IPS DF 6.9 (cell line): ENCODE measurements at places on chromosomes 7 and 10.
A peak's percentile ranks its signal among the peaks of the same experiment; 100 is the strongest.

DNA sequence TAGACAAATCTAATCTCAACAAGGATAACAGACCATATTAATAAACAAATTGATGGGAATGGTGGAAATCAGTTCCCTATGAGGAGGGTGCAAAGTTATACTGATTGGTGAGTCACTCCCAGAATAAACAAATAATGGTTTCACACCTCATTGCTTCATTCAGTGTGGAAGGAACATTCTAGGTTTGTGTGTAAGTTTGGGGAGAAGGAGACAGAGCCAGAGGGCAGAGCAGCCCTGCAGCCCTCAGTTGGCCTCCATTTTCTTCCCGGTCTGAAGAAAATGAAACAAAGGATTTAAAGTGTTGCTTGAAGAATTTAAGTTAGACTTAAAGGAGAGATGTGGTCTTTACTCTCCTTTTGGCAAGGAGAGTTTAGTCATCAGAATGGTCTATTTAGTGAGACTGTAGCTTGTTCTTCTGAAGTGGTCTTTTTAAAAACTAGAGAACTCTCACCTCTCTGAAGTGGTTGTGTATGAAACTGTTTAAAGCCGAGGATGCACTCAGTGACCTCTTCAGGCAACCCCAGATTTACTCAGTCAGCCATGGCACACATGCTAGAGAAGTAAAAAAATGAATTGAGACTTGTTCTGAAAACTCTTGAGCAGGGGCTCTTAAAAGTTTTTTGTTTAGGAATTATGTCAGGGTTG is 27.2 kb downstream of the IKZF1 start:
- DNase-seq: no peak

GRCh38 chr7:44068054-44068453 is 2.7 kb upstream of the PGAM2 start:
- DNase-seq: no peak

DNA sequence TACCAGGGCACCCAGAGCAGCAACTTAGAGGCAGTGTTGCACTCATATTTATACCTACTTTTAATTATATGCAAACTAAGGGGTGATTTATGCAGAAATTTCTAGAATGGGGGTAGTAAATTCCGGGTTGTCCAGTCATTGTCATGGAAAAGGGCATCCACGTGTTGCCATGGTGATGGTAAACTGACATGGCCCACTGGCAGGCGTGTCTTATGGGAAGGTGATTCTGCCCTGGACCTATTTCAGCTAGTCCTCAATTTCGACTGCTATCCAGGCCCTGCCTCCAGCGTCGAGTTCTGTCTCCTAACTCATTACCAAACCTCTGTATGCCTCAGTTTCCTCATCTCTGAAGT is 12.8 kb downstream of the SNX8 start:
- DNase-seq: peak; percentile 55

DNA sequence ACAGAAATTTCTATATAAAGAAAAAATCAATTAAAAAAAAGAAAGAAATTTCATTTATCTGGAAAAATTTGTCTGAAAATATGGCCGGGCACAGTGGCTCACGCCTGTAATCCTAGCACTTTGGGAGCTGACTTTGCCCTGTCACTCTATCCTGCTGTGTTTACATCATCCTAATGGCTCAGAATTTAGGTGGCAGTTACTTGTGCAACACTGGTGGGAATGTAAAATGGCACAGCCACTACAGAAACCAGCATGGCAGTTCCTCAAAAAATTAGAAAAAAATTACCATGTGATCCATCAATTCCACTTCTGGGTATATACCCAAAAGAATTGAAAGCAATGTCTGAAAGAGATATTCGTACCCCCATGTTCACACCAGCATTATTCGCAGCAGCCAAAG is 405.2 kb upstream of the AUTS2 start:
- DNase-seq: no peak

- no peak for DNase-seq
Observed at GRCh38 chr7:11297764-11298163, 324.1 kb downstream of the PHF14 start.

DNA sequence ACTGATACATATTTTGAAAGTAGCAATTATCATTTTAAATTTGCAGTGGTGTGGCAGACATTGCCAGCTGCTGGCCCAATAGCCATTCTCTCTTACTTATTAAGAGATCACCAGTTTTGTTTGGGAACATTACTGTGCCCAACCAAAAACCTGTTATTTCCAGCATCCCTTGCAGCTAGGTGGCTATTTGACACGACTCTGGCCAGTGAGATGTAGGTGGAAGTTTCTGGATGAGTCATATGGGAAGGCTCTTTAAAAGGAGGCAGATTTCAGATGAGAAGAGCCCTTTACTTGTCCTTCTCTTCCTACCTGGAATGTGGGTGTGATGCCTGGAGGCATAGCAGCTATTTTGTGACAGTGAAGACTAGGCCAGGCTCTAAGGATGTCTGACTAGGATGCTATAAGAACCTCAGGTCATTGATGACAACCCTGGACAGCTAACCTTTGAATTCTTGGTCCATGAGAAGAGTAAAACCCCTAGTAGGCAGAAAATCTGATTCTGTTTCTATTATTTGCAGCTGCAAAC is 77.9 kb downstream of the CARD11 start:
- DNase-seq: no peak

GRCh38 chr7:96236198-96237039 is 85.5 kb downstream of the SLC25A13 start:
- DNase-seq: no peak

GRCh38 chr10:82319562-82319961 is 444.6 kb downstream of the NRG3 start:
- DNase-seq: no peak

GRCh38 chr7:2843711-2844152 is 376 bp downstream of the GNA12 start:
- no peak for DNase-seq

DNA sequence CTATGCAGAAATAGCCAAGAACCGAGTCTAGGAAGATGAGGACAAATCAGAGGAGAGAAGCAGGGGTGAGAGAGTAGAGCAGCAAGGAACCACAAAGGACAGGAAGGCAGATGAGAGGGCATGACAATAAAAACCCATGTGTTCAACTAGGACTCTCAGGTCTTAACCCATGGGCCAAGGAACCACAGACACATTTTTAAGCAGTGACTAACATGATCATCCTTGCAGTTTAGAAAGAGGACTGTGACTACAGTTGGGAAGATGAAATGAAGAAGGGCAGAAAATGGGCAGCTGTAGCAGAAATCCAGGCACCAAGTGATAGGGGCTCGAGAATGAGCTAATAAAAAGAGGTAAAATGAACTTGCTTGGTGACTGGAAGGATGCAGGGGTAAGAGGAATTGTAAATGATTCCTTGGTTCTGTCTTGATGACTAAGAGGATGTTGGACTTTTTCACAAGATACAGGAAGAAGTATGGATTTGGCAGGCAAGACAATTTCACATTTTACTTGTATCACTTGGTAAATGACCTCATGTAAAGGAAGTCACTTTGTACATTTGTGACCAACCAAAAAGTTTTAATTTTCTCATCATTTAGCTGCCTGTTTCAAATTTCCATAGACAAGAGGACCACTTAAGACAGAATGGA is 22.8 kb downstream of the SGMS1 start:
- no peak for DNase-seq

DNA sequence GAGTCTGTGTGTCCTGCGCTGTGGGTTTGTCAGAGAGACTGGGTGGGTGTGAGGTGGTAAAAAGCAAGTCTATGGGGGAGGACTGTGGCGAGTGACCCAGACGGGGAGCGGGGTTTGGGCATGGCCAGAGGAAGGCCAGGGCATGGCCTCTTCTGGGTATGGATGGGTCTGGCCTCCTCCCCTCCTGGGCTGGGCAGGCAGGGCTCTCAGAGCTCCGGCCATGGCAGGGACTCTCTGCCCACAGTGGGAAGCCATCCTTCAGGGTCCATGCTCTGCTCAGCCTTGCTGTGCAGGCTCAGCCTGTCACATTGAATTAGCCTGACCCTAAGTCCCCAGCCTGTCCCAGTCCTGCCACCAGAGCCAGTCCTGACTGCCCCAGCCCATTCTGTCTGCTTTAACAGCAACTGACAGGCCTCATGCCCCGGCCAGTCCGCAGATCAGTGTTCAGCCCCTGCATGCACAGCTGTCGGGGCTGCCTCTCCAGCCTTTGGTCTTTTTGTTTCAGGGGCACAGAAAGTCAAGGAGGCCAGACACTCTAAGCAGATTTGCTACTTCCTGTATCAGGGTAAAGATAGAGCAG is 7.9 kb downstream of the ANTXRL start:
- no peak for DNase-seq

DNA sequence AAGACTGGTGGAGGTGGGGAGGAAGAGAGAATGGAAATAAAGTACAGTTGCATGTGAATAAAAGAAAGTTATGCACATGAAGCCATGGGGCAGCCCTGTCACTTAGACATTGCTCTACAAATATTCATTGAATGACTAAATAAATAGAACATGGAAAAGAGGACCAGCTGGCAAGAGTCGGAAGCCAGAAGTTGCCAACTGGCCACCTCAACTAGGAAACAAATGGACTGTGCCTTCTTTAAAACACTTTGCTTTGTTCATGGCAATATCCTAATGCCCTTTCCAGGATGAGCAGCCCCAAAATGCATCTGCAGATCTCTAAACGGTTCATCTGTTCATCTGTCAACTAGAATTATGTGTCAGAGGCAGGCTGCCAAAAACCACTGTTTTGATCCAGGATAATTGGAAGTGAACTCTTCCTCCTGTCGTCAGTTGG is 157.3 kb downstream of the NOC3L start:
- DNase-seq: no peak

GRCh38 chr10:90193240-90193985 is 492.0 kb downstream of the KIF20B start:
- DNase-seq: no peak

DNA sequence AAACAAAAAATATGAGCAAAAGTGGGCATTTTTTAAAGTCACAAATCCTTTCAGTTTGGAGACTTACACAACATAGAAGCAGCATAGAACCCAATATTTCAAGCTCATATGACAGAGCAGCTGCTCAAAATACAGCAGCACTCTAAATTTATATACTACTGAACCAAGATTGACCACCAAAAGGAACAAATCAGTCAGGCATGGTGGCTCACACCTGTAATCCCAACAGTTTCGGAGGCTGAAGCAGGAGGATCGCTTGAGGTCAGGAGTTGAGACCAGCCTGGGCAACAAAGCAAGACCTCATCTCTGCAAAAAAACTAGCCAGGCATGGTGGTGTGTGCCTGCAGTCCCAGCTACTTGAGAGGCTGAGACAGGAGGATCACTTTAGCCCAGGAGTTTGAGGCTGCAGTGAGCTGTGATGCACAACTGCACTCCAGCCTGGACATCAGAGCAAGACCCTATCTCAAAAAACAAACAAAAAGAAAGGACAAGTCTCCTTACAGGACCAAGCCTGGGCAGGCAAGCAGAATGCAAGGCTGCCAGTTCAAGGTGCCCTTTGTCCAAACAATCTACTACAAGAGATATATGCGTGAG is 40.0 kb downstream of the PARD3 start:
- DNase-seq: no peak

DNA sequence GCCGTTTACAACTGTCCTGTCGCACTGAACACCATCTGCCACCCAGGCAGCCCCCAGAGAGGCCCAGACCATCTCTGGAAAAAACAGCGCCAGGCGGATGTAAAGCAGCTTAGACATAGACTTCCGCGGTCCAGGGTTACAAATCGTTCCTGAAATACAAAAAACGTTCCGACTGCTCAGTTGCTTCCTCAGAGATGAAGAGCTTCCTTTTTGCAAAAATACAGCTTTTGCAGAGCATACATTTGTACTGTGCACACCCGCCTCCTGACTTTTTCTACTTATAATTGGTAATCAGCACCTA is 11.4 kb downstream of the DAGLB start:
- DNase-seq: no peak

- DNase-seq: no peak
Observed at GRCh38 chr10:108755646-108756045, 1167.7 kb downstream of the XPNPEP1 start.

DNA sequence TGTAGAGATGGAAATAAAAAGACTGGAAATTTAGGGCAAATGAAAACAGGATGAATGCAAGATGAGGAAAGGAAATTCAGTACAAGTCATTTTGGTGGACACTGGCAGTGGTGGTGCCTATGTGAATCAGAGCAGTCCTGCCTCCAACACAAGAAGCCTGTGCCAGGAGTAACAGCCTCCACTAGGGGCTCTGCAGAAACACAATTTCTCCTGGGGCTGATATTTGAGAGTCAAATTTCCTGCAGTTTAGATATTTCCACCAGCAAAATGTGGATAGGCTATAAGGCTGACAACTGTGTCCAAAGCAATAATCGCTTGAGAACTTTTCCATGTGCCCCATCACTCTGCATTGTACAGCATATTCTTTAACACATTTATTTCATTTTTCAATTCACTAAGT is 4.7 kb upstream of the PLXDC2 start:
- no peak for DNase-seq

DNA sequence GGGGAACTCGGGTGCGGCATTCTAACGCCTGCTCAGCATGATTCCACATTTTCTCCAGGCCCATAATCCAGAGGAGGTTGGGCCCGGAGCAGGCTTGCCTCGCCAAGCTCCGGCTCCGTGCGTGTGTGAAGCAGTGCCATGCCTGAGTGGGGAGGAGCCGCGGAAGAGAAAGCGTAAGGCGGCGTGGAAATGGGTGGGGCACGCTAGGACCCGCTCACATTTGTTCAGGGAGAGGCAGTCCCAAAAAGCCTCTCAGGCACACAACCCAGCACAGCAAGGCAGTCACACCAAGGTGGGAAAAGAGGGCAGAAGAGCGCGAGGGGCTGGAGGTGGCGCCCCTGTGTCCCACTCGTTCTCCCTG is 695 bp upstream of the VDAC2 start:
- no peak for DNase-seq

GRCh38 chr7:6567886-6568285 is 9.4 kb upstream of the ZDHHC4 start:
- DNase-seq: no peak

DNA sequence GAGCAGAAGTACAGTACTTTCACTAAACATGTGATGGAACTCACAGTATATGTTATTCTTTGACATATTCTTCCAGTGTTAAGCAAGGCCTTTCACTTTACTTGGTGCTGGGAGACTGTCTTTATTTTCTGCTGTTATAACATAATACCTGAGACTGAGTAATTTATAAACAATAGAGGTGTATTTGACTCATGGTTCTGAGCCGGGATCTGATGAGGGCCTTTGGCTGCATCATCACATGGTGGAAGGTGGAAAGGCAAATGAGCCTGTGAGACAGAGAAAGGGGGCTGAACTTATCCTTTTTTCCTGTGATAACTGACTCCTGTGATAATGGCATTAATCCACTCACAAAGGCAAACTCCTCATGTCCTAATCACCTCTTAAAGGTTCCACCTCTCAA is 1.4 kb downstream of the SUPV3L1 start:
- no peak for DNase-seq

GRCh38 chr7:83921271-83921940 is 272.5 kb upstream of the SEMA3E start:
- no peak for DNase-seq

DNA sequence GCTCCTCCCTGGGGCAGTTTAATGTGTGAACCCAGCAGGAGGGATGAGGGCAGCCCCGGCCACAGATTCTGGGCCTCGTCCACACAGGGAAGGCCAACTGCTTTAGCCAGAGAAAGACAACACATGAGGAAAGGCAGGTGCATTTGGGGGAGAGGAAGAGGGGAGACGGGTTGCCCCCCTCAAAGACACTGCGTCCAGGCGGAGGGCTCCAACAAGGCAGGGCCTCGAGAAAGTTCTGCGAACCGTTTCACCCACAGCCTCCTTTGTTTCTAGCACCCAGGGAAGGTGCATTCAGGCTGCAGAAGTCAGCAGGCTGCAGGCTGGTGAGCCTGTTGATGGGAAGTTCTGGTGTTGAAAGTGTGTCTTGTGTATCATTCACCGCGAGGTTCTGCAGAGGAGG is 10.1 kb downstream of the FOXL3 start:
- no peak for DNase-seq

- no peak for DNase-seq
Observed at GRCh38 chr10:97648562-97649404, 8.3 kb downstream of the PI4K2A start.
